ENCODE measurements at places on chromosomes 2 and 18.

DNA sequence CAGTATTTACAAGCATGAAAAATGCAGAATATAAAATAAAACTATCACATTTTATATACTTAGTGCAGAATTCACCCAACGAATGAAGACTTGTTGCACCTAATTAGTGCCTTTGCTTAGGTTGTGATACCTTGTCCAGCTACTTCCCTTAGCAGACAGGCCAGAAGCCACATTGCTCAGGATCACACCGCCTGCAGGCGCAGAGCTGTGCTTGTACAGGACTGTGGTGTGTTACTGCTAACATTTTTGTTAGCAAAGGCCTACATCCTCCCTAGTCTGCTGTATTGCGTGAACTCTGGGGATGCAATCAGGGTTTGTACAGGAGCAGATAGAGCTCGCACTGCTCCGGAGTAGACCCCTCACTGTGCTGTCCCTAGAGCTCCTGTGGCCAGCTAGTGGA is 336.9 kb downstream of the CBLN2 start:
- DNase-seq, result no peak

- DNase-seq, result no peak
These were observed 37.8 kb downstream of the MBD5 start for GRCh38 chr2:148058641-148059040.

DNA sequence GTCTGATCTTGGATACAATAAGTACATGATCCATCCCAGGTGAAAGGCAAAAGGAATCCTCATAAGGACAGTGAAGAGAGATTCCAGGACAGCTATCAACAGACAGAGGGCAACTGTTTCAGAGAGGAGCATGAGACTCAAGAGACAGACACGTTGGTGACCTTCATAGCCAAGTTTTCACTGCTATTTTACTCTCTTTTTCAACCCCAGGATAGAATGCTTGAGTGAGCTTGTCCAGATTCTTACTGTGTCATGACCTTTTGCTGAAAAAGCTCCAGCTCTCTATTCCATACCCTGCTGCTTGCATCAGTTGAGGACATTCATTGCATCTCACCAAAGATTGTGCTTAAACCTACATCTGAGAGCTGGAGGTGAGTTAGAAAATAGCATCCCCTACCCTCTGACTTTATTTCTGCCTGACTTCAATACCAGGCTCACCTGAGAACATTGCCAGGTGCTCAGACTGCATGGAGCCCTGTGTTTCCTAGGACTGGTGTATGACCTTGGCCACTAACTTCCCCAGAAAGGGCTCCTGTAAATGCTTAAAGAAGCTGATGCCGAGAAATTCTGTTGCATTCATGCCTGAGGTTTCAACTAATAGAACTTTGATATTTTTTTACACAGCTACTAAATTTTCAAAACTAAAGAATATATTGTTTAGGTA is 70.4 kb upstream of the TMEM17 start:
- DNase-seq, result no peak

DNA sequence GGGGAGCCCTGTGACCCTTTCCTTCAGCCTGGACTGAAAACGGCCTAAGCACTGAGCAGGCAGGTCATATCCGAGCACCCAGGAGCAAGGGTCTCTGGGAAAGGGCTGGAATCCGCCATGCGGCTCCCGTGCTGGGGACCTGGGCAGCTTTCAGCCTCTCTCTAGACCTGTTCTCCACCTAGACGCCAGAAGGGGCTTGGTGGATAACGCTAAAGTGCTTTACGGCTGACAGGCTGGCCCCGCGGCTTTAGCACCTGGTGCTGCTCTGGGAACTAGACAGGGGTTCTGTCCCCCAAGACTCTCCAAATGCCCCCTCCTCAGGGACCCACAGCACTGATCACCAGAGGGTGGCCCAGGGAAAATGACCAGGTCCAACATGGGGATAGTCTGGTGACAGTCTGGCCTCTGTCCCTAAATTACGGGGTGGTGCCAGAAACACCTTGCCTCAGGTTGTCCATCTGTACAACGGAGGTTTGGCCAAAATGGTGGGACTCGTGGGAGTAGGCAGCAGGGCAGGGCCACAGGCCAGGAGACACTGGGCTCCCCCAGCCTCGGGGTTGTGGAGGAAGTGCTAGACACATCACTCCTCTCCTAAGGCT is 13.0 kb downstream of the SDC1 start:
- DNase-seq, result no peak

GRCh38 chr2:191318037-191318728 is 73.0 kb downstream of the MYO1B start:
- no peak for DNase-seq

DNA sequence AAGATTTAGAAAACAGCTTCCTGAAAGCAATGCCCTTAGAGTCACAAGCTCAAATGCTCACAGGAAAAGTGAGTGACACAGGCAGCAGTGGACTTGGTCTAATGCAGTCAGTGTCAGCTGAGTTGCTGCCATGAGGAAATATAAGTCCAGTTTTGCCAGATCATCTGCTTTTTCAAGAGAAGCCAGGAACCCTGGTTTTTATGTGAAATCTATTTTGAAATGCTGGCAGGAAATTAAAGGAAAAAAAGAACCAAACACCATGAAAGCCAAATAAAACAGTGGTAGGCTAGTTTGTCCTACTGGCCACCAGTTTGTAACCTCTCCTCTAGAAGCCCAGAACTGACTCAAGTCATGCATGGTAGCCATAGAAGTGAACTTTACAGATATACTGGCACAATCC is 109.2 kb downstream of the THADA start:
- no peak for DNase-seq
